ENCODE measurements at places on chromosomes 1 and 21.

DNA sequence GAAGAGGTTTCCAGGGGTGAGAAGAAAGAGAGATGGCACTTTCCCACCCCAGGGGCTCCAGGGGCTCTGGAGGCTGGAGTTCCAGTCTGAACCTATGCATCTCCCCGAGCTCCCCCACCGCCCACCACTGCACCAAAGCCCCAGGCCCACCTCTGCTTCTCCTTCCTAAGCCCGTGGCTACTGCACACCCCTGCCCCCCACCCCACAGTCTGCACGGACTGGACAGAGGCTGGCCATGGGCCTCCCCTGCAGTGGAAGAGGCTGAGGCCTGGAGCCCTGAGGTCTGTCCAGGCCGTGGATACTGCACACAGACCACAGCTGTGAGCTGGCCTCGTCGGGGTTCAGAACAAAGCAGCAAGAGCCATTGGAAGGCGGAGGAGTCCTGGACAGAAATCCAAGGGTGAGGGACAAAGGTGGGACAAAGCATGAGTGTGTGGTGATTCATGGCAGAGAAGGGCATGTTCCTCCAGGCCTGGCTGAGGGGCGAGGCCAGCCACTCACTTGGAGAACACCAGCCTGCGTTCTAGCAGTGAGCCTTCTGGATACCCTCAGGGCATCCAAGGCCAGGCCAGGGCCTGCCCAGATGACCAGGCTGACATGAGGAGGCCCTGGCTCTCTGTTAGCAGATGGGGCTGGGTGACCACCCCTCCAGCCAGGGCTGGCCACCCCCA is 244.8 kb upstream of the VAMP3 start:
- no peak for DNase-seq

- no peak for DNase-seq
Measured at GRCh38 chr1:201433609-201434008, 12.1 kb upstream of the TNNI1 start.

DNA sequence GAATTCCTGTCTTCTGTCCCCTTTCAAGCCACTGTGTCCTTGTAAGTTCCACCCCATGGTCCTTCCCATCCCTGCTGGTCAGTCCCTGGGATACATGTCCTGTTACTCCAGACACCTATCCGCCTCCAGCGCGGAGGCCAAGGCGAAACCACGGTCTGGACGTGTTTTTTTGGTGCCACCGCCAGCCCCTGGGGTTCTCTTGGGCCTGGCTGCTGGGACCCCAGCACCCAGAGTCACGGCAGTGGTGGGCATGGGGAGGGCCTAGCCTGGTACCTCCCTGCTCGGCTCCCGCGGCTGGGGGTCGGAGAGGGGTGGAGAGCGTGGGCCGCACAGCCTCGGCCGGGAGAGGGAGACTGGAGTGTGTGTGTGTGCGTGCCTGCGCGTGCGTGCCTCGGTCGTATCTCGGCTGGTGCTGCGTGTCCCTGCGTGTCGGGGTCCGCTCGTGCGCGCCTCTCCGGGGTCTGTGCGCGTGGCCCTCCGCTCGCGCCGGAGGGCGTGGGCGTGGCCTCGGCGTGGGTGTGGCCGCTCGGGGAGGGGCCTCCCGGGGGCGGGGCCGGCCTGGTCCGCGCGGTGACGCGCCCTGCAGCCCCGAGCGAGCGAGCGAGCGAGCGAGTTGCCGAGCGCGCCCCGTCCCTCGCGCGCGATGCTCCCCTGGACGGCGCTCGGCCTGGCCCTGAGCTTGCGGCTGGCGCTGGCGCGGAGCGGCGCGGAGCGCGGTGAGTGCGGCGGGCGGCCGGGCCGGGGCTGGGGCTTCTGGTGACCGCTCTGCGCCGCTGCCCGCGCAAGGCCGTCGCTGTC is at the start of gene VWA1:
TSS of gene VWA1 (plus strand) at position 585 of the 798 bp plus-strand sequence. CDS start at position 644, 59 bp downstream.
- peak; percentile 69 for DNase-seq

GRCh38 chr1:94855307-94855700 is 35.1 kb downstream of the SLC44A3 start:
- no peak for DNase-seq

DNA sequence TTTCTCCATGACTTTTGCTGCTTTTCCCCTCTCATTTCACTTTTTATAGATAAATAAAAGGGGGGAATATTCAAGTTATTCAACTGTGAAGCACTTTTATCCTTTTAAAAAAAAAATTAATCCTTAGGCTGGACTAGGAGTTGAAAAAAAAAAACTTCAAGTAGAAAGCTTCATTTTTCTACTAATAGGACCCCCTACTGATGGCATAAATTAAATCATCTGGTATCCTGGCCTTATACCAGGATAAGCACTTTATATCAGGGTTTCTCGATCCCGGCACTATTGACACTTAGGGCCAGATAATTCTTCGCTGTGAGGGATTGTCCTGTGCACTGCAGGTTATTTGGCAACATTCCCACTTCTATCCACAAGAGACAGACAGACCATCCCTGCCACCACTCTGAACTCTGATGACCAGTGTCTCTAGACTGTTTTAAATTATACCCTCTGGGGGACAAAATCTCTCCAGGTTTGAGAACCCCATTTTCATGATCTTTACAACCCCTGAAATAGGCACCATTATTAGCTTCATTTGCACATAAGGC is 17.6 kb downstream of the USP33 start:
- DNase-seq: no peak
